Liver (tissue), 10 donors: ENCODE measurements at places on chromosomes 5 and 9. TPM values are rescaled to one million over a fixed set of nuclear protein-coding genes. Genes with fewer than 3 reads are reported as not detected.

The CTNND2 gene
- 0.50 TPM for total RNA-seq

- DNase-seq: peak; percentile 20
Observed at GRCh38 chr5:1519631-1520210, 4.0 kb downstream of the LPCAT1 start.

- no peak for DNase-seq
Observed at GRCh38 chr5:177478711-177479646, 5.5 kb upstream of the DBN1 start.

- no peak for DNase-seq
Observed at GRCh38 chr5:3430691-3431090, 164.9 kb upstream of the IRX1 start.

DNA sequence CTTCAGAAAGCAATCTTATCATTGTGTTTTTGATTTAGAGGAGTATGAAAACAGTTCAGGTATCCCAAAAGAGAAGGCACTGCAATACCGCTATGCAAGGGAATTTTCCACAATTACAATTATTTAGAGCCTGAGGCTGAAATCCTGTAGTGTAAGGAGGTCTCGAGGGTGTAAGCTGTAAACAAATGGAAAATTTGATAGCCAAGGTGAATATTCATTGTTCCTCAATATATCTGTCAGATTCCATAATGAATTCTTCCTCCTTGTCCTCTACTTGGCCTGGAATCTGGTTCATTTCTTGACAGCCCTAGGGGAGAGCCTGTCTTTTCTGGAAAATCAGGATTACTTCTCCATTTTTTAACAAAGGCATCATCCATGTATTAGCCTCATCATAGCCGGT lies 63.1 kb upstream of the SMARCA2 start:
- DNase-seq: no peak

GRCh38 chr9:133679466-133680061 lies 43.4 kb downstream of the DBH start:
- DNase-seq: no peak

DNA sequence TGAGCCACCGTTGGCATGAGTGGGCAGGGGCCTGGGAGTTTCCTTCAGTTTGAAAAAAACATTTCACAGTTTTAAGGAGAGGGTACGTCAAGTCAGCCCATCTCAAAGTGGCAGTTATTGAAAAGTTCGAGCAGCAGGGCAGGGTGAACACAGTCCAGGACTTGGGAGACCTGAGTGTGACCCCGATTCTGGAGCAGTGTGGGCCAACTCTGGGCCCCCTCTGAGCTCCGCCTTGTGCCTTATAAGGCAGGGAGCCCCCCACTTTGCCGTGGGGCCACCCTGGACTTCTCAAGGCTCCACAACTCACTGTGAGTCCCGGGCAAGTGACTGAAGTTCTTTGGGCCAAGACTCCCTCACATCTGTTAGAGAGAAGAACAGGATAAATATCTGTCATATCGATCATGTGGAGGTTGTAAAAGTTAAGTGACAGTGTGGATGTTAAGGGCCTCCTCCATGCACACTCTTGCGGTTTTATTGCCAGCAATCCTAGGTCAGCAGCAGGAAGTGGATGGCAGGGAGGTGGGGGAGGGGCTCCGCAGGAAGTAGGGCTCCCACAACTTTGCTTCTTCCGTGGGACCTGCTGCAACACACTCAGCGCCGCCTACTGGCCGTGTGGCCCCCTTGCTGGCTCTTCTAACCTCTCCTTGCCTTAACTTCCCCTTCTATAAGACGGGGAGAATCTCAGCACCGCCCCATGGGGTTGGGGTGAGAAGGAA lies 38.4 kb downstream of the HRH2 start:
- DNase-seq: peak; percentile 41

DNA sequence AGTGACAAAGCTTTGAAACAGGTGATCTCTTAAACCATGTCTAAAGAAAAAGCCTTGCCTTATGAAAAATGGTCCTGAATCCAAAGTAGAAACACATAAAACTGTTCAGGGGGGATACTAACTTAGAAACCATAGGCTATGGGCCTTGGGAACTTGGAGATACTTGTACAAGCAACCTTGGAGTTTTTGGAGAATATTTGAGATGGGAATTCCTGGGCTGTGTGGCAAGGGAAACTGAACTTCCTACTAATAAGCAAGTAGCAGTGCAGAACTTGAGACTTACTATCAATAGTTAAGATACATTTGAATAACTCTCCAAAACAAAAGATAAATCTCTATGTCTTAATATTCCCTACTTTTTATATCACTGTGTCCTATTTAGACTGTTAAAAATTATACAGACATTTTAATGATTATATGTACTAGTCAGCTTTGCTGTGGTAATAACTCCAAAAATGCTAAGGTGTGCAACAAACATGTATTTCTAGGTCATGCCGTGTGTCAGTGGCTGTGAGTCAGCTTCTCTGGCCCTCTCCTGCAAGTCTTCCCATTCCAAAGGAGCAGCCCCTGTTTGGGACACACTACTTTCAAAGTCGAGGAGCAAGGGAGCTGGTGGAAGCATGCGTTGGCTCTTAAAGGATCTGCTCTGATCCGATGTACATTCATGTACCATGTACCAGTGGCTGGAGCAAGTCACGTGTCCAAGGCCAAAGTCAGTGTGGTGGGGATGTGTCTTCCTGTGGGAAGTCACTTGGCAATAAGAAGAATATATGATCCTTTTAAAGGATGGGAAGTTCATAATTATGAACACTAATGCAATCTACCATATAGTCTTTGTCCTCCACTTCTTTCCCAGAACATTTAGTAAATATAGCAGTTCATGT lies 39.6 kb downstream of the SNX30 start:
- no peak for DNase-seq

The NINJ1 gene
- total RNA-seq: 40.0 TPM

GRCh38 chr5:177495243-177496060 lies 2.0 kb downstream of the PDLIM7 start:
- no peak for DNase-seq

DNA sequence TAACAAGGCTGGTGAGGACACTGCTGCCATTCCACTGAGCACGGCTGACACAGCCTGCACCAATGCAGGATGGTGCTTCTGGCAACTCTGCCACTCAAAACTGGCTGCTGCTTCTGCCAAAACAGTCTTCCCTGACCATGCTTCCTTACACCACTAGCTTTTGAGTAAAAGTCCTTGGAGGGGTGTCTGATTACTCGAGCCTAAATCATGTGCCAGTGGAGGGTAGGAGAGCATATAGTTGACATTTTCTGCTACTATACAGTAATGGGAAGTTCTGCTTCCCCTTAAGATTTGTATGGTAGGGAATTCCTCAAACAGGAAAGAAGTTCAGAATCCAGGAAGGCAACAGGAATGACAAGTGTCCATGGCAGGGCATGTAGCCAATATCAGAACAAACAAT lies 12.2 kb upstream of the PJA2 start:
- no peak for DNase-seq

DNA sequence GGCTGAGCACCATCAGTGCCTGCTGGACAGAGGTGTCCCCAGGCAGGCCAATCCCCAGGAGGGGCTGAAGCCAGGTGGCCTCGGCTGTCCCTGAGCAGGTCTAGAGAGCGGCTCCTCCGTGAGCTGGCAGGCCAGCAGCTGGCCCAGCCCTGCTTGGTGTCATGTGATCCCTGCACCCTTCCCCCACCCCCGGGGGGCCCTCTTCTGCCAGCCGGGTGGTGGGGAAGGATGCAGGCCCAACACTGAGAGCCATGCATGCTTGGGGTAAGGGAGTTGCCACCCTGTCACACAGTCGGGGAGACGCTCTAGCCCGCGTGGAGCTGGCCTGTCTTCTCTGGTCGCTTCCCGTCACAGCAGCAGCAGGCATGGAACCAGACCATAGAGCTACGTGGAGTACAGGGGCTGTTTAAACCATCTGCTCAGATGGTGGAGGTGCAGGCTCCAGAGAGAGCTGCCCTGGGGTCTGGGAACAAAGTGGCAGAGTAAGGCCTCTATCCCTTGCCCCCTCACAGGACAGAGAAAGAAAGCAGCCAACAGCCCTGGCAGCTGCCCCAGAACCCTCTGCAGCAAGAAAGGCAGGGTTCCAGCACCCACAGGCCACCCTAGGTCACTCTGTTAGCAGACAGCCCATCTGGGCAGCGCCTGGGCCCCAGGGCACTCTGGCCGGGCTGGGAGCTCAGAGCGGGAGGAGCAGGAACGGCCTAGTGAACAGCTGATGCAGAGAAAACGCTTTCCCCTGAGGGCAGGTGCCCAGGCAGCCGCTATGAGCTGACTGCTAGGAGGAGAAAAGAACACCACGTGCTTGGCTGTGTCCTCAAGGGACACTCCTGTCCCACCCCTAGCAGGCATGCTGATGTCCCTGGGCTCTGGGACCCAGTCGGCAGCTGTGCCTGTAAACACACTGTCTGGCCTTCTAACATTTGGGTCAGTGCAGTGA lies 6.8 kb downstream of the RALGDS start:
- no peak for DNase-seq

The C9orf50 gene
- total RNA-seq: not detected

- no peak for DNase-seq
Observed at GRCh38 chr9:112327718-112328450, 5.5 kb downstream of the PTBP3 start.

GRCh38 chr5:9507974-9508373 lies 37.9 kb downstream of the SEMA5A start:
- no peak for DNase-seq

The CCNJL gene
- total RNA-seq: 0.84 TPM

The RLN1 gene
- total RNA-seq: not detected

- no peak for DNase-seq
Observed at GRCh38 chr5:36660397-36661049, 54.1 kb downstream of the SLC1A3 start.

The SCGB3A1 gene
- not detected for total RNA-seq

GRCh38 chr5:178228609-178229008 lies 4.0 kb downstream of the PHYKPL start:
- DNase-seq: no peak

The SH3GL2 gene
- total RNA-seq: 0.08 TPM

- DNase-seq: no peak
Observed at GRCh38 chr5:34469971-34470370, 186.2 kb upstream of the RAI14 start.

The TMEFF1 gene
- total RNA-seq: not detected

- DNase-seq: no peak
Observed at GRCh38 chr5:96967400-96967799, 31.5 kb downstream of the LNPEP start.

DNA sequence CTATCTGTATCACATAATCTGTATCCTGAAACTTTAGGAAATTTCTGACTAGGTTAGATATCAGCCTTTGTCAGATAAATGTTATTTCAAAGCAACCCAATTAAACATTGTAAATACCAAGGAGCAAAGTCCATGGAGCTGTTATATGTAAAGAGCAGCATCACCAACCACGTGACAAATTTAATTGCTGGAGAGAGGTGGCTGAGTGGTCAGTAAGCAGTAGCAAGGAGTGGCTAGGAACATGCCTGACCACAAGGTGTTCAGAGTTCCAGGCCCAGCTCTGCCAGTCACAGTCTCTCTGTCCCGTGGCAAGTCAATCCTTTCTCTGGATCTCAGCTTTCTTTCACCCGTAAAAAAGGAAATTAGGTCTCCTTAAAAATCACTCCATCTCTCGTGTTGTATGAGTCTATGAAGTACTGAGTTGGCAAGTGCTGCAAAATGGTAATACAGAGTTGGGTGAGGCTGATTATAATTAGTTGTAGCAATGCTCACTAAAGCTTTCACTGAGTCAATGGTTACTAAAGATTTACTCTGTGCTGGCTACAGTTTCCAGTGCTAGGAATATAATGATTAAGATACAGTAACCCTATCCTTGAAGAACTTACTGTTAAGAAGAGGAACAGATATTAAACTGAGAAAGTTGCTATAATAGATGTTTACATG lies 166.1 kb downstream of the GNAQ start:
- no peak for DNase-seq

DNA sequence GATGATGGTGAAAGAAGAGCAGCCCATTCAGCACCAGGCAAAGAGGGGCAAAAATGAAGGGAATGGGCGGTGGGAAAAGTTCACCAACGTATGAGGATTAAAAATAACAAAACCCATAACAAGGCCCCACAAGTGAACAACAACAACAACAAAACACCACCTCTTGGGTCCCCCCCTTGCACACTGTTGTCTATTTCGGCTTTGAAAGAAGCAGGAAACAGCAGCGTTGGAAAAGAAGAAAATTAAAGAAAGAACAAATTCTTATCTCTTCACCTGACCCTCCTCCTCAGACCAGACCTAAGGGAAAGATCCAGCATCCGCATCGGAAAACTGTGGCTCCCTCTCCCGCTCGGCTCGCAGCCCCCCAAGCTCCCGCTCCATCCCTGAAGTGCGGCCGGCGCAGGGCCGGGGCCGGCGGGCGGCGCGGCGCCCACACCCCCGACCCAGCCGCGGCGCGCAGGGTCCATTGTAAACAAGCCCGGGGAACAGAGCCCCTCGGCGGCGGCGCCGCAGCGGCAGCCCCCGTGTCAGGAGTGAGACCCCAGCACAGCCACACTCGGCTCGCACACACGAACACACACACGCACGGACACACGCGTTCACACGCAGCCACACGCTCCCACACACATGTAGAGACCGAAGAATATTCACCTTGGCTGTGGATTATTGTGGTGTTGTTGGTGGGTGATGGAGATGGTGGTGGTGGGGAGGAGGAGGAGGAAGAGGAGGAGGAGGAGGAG lies 535 bp downstream of the RFX3 start:
- no peak for DNase-seq

The CDKN2B-AS1 gene
- total RNA-seq: 0.42 TPM

The TRMO gene
- 13.2 TPM for total RNA-seq

DNA sequence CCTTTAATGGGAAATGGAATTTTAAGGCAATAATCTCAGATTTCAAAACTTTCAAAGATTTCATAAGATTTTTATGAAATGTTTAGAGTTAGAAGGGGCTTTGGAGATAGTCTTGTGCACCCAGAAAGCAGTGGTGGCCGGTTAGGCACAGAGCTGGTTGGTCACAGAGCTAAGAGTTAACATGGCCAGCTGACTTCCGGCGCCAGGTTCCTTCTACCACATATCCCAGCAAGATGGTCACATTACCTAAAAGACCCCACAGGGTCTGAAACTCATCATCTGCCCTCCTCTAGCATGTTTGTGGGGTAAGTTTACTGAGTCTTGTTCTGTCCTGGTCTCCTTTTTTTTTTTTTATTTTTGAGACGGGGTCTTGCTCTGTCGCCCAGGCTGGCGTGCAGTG lies 19.3 kb downstream of the QRFP start:
- DNase-seq: no peak

DNA sequence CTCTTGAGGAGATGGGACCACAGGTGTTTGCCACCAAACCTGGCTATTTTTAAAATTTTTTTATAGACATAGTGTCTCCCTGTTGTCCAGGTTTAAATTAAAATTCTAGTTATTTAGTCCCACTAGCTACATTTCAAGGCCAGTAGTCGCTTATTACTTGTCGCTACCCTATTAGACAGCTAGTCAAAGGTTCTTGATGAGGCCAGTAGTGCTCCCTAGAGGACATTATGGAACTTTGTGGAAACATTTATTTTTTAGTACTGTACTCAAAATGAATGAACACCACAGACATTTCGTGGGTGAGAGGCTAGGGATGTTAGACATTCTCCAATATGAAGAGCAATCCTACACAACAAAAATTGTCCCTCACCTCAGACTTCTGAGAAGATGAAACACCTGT lies 14.4 kb upstream of the GRXCR2 start:
- DNase-seq: no peak

DNA sequence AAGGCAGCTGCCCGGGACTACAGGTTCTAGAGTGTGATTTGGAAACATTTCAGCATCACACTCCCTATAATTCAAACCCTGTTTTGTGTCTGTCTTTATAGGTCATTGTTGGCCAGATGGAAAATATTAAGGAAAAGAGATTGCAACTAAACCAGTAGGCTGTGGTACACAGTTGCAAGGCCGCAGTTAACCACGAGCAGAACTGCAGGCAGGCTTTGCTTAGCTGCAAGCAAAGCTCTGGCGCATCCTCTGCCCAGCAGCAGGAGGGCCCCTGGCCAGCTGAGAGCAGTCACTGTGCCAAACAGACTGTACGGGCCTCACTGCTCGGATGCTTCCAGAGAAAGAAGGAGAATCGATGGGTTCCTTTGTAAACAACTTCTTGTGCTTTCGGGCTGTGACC lies 204.5 kb downstream of the DENND1A start:
- DNase-seq: no peak
